ENCODE measurements at places on chromosomes 2 and 18. TPM values are rescaled to one million over a fixed set of nuclear protein-coding genes. Genes with fewer than 3 reads are reported as not detected.

- H3K4me1 ChIP-seq = peaks cover 5% of the 10 kb centered on the region
- no peak overlapping the region for H3K27ac ChIP-seq
- no peaks in the 10 kb centered on the region for H3K27me3 ChIP-seq
- no peak overlapping the region for H3K4me3 ChIP-seq
- no peak for DNase-seq
These were observed 80.5 kb upstream of the HPCAL1 start for GRCh38 chr2:10221976-10222870.

DNA sequence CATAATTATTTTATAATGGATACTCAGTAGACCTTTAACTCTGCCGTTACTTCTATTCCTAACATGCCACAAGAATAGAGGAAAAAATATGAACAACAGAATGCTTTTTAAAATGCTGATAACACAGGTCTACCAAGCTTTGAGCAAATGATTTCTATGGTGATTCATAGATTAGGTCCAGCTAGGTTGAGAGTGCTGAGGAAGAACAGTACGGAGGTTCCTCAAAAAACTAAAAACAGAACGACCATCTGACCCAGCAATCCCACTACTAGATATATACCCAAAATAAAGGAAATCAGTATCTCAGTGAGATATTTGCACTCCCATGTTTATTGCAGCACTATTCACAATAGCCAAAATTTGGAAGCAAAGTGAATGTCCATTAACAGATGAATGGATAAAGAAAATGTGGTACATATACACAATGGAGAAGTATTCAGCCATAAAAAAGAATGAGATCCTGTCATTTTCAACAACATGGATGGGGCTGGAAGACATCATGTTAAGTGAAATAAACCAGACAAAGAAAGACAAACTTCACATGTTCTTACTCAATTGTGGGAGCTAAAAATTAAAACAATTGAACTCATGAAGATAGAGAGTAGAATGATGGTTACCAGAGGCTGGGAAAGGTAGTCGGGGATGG, 111.6 kb upstream of the SERTAD2 start:
- H3K27me3 ChIP-seq = no peaks in the 10 kb centered on the region
- no peak overlapping the region for H3K27ac ChIP-seq
- no peak for DNase-seq
- H3K4me1 ChIP-seq = peaks cover 38% of the 10 kb centered on the region
- no peaks in the 10 kb centered on the region for H3K36me3 ChIP-seq

- DNase-seq = peak; percentile 66
- peaks cover 26% of the 10 kb centered on the region for H3K4me1 ChIP-seq
- no peaks in the 10 kb centered on the region for H3K27me3 ChIP-seq
- peaks cover 19% of the 10 kb centered on the region for H3K36me3 ChIP-seq
These were observed 24.6 kb upstream of the KCMF1 start for GRCh38 chr2:84946204-84947009.

GRCh38 chr2:240231838-240232244, 91.4 kb upstream of the OTOS start:
- no peak overlapping the region for H3K27ac ChIP-seq
- DNase-seq = no peak
- no peaks in the 10 kb centered on the region for H3K4me1 ChIP-seq
- no peak overlapping the region for H3K4me3 ChIP-seq

ARHGAP25 gene
- 117 TPM for total RNA-seq

- no peaks in the 10 kb centered on the region for H3K27me3 ChIP-seq
- DNase-seq = no peak
- no peaks in the 10 kb centered on the region for H3K36me3 ChIP-seq
- H3K27ac ChIP-seq = no peak overlapping the region
These were observed 725.2 kb downstream of the TSN start for GRCh38 chr2:122480501-122481243.

DNA sequence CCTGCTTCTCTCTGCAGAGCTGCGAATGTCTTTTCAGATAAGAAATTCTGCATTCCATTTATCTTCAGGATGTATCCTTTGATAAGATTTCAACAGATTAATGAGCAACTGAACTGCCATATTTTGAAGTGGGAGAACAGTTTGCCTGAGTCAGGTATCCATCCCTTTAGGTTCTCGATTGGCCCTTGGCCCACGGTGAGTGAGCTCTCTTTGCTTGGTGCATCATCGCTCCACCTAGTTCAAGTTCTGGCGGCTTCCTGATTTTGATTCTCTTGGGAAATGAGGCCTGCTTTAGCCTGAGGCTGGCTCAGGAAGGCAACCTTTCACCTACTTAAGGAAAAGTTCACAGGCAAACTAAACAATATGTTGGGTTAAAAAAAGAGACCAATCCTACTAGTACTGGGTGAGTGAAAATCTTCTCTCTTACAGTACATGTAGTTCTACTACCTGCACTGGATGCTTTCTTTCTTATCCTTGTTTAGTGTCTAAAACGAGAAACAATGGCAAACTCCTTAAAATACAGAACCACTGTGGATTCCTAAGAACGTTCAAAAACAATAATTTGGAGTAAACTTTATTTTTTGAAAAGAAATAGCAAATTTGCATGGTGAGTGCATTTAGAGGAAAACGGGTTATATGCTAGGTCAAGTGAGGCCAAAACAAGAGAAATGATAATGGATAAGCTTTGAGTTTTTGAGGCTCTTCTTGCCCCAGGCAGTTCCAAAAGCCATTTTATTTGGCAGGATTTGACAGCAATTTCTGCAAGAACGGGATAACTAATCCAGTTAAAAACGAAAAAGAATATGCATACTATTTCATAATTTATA, 837 bp upstream of the ACSL3 start:
- no peak for DNase-seq
- peak overlapping the region; percentile 73 for H3K4me3 ChIP-seq
- H3K36me3 ChIP-seq = no peaks in the 10 kb centered on the region
- peak overlapping the region; percentile 47 for H3K27ac ChIP-seq
- peaks cover 4% of the 10 kb centered on the region for H3K4me1 ChIP-seq

DNA sequence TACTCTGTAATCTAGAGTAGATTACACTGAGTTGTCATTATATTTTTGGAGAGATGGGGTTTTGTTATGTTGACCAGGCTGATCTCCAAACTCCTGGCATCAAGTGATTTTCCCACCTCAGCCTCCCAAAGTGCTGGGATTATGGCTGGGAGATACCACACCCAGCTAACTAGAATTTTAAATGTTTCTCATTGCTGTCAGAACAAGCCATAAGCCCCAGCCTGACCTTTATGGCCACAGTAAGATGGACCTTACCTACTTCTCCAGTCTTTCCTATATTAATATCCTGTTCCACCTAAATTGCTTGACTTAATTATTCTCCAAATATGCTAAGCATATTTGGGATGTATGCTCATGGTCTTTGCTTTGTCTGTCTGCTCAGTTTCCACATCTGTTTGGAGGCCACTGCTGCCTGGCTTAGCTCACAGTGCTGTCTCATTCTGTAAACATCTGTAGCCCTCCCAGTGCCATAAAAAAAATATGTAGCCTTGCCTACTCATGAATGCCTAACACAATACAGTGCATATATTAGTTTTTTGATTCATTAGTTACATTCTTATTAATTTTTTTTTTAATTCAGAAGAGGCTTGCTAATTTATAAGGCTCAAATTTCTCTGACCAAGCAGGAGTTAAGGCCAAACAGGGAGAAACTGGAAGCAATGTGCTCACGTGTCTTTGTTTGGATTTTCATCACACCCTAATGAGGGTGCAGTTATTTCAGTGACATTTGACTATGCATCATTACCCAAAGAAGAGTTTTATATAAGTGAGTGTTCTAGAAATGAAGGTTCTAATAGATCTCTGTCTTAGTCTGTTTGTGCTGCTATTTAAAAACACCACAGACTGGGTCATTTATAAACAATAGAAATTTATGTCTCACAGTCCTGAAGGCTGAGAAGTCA, 45.3 kb upstream of the PSME4 start:
- H3K27me3 ChIP-seq = no peaks in the 10 kb centered on the region
- H3K4me3 ChIP-seq = no peak overlapping the region
- peaks cover 26% of the 10 kb centered on the region for H3K36me3 ChIP-seq
- H3K27ac ChIP-seq = peak overlapping the region; percentile 70
- peaks cover 27% of the 10 kb centered on the region for H3K4me1 ChIP-seq
- DNase-seq = no peak

DNA sequence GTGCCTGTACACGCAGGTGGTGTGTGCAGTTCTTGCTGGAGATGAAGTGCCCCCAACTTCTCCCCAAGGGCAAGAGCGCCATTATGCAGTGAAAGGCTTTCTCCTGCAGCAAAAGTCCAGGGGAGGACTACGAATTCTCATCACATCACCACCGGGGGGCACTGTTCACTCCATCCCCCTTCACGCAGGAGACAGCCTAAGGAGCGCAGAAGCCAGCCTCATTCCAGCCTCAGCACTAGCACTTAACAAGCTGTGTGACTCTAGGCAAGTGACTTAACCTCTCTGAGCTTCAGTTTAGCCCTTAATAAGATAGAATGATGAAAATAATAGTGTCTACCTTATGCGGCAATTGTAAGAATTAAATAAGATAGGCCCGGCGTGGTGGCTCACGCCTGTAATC, 32.3 kb downstream of the DNMT3A start:
- peaks cover 53% of the 10 kb centered on the region for H3K4me1 ChIP-seq
- DNase-seq = peak; percentile 66
- peak overlapping the region; percentile 2 for H3K27ac ChIP-seq
- no peaks in the 10 kb centered on the region for H3K27me3 ChIP-seq

- DNase-seq = no peak
- no peaks in the 10 kb centered on the region for H3K27me3 ChIP-seq
- no peak overlapping the region for H3K4me3 ChIP-seq
- no peak overlapping the region for H3K27ac ChIP-seq
- no peaks in the 10 kb centered on the region for H3K4me1 ChIP-seq
These were observed 1775.5 kb upstream of the CELF4 start for GRCh38 chr18:39341129-39341528.

DNA sequence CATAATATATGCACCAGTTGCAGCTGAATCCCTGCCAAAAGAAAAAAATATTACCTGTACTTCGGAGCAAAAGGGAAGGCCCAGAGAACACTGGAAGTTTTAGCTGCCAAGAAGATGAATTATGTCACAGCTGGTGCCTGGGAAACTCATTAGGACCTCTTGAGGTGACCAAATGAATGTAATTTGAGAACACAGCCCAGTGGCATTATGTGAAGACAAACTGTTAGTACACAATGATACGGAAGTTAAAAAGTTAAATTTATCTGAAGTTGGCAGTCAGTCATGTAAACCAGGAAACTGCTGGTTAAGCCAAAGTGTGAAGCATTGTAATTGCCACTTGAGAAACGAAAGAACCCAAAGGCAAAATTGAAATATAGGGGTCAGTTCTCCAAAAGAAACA, 80.7 kb downstream of the EML4 start:
- no peak overlapping the region for H3K27ac ChIP-seq
- peaks cover 31% of the 10 kb centered on the region for H3K4me1 ChIP-seq
- H3K4me3 ChIP-seq = no peak overlapping the region
- H3K36me3 ChIP-seq = peaks cover 36% of the 10 kb centered on the region
- DNase-seq = no peak

DNA sequence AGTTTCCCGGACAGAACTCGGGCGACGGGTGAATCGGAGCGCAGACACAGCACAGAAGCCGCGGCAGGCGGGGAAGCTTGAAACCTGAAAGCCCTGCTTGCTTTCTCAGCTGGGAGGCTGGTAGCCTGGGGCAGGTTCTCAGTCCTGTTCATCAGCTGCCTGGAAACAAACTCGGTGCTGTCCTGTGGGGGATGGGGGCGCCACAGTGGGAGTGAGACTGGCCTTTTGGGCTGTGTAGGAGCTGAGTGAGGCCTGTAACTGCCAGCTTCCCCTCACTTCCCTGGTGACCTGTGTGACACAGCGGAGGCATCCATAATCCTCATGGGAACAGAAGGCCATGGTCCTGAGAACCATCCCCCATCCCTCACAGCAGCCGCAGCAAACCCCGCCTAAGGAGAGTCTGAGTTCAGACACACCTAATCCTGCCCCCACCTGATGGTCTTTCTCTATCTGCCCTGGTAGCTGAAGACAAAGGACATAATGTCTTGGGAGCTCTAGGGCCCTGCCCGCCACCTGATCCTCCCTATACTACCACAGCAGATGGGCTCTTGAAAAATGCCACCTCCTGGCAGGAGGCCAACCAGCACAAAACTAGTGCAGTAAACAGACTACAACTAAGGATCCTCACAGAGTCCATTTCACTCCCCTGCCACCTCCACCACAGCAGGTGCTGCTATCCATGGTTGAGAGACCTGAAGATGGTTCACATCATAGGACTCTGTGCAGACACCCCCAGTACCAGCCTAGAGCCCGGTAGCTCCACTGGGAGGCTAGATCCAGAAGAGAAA, 52.7 kb upstream of the LDLRAD4 start:
- DNase-seq = no peak
- no peaks in the 10 kb centered on the region for H3K4me1 ChIP-seq
- H3K27ac ChIP-seq = no peak overlapping the region
- H3K27me3 ChIP-seq = peaks cover 34% of the 10 kb centered on the region
- H3K36me3 ChIP-seq = peaks cover 2% of the 10 kb centered on the region

SERPINB4 gene
- total RNA-seq = not detected

DNA sequence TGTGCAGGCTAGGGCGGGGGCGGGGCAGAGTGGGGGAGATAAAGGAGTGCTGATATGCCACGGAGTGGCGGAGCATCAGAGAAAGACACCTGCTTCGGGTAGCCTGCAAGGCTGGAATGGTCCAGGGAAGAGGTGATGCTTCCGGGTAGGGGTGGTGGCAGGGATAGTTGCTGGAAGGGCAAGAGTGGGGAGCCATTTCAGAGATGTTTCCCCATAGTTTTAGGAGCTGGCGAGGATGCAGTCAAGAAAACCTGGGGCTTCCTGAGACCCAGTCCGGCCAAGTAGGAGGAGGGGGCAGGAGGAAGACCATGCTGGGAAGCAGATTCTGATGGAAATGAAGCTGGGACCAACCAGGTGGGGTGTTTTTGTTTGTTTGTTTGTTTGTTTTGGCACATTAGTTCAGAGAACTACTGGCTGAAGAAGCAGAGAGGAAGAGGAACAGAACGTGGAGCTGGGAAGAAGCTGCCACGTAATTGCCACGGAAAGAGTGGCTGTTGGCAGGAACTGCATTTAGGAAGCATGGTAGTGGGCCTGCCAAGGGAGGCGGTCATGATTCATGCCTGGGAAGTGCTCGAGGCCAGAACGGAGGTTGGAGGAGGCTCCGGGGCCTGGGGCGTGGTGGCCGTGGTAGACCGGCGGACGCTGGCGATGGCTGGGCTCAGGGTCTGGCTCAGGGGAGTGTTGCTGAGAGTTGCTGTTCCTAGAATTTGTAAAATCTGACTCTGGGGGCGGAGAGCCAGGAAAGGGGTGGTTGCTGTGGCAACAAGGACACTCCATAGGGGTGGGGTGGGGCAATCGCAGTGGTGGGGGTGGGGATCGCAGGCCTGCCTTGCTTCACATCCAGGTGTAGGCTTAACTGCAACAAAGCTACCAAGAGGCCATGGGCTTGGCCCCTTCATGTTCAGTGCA, 8.6 kb upstream of the INPP5D start:
- DNase-seq = no peak
- H3K4me3 ChIP-seq = no peak overlapping the region
- peaks cover 12% of the 10 kb centered on the region for H3K4me1 ChIP-seq
- no peaks in the 10 kb centered on the region for H3K36me3 ChIP-seq
- no peak overlapping the region for H3K27ac ChIP-seq

- H3K27me3 ChIP-seq = no peaks in the 10 kb centered on the region
- no peak overlapping the region for H3K27ac ChIP-seq
- H3K4me3 ChIP-seq = no peak overlapping the region
- H3K36me3 ChIP-seq = no peaks in the 10 kb centered on the region
These were observed 61.2 kb upstream of the B3GNT7 start for GRCh38 chr2:231334179-231334930.

MYOM1 gene
- total RNA-seq = 3.3 TPM

- peaks cover 11% of the 10 kb centered on the region for H3K27me3 ChIP-seq
- no peak overlapping the region for H3K27ac ChIP-seq
- H3K4me3 ChIP-seq = no peak overlapping the region
- H3K36me3 ChIP-seq = no peaks in the 10 kb centered on the region
- peaks cover 42% of the 10 kb centered on the region for H3K4me1 ChIP-seq
These were observed 1.7 kb upstream of the ITM2C start for GRCh38 chr2:230863031-230863430.

VSNL1 gene
- total RNA-seq = not detected

PDE1A gene
- total RNA-seq = not detected
